DMS79 treated with DMSO at 0.1 percent for 48 hours (cell line): ENCODE measurements at places on chromosomes 1 and 21.
A peak's percentile ranks its signal among the peaks of the same experiment; 100 is the strongest.

DNA sequence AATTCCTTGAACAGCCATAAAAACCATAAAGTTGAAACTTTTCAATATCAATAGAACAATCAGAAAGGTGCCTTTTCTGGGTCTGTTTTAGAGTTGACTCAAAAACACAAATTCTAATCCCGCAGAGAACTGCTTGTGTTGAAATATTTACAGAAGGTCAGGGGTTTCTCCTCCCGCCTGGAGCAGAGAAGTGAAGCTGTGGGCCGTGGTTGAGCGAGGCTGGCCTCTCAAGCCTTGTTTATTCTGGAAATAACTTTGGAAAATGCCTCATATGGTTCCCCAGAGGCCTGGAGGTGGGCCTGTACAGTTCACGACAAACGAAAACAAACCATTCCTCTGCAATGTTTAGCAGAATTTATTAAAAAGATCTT is 90.8 kb upstream of the ERRFI1 start:
- DNase-seq = no peak

- DNase-seq = no peak
Observed at GRCh38 chr21:44486302-44486701, 31.0 kb downstream of the LRRC3 start.

DNA sequence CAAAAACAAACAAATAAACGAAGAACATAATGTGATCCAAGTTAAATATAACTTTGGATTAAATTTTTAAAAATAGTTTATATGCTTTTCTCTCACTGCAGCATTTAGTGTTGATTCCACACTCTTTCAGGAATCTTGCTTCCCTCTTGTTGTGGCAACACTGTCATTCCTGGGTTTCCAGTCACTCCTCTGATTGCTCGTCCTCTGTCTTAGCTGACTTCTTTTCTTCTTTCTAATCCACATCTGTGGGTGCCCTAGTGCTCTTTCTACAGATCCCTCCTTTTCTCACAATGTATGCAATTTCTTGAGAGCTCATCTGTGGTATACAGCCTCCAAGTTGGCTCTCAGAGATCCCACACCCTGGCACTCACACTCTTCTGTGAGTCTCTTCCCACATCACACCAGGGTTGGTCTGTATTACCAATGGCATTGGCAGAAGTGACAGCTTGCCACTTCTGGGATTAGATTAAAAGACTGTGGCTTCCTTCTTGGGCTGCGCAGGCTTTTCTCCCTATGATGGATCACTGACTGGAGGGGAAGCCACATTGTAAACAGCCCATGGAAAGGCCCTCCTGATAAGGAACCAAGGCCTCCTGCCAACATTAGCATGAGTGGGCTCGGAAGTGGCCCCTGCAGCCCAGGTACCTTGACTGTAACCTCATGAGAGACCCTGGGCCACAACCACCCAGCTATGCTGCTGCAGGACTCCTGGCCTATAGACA is 11.5 kb upstream of the MYOC start:
- no peak for DNase-seq

DNA sequence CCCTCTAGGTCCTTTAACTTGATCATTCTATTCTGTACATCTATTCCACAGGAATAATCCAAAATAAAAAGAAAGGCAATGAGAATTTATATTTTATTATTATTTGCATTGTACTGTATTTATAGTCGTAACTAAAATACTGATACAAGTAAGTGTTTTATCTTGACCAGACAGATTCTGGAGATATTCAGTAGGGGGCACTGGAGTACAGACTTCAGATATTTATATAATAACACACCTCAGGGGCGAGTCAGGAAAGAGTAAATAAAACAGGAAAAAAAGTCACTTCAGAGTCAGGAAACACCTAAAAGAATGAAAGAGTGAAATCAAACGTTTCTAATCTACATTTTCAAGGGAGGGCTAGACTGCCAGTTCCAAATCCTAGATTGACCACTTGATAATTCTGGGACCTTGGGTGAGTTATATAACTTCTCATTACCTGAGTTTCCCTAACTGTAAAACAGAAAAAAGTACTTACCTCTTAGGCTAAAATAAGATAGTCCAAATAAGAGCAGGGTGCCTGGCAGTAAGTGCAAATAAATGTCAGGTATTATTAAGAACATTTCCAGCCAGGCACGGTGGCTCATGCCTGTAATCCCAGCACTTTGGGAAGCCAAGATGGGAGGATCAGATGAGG is 31.1 kb upstream of the MTF1 start:
- DNase-seq = peak; percentile 35

DNA sequence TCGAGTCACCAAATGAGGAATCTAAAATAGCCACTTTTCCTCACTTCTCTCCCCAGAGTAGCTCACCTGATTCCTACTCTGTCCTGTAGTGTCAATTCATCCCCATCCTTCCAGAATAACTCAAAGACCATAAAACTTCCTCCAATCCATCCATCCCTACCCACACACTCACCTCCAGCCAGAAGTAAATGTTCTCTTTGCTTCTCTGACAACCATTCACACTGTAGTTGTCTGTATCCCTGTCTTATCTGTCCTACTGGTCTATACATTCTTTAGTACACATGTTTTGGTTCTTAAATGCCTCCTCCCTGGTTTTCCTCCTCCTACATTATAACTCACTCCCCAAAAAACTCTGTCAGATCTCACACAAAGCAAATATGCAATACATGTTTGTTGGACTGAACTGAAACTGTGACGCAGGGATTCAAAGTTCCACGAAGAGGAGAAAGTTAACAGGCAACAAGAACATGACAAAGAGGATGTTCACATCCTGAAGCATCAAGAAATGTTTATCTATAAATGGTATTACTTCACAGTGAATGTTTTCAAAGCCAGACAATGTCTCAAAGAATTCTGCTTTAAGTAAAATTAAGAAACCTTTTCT is 11.0 kb downstream of the TP53BP2 start:
- DNase-seq = no peak

DNA sequence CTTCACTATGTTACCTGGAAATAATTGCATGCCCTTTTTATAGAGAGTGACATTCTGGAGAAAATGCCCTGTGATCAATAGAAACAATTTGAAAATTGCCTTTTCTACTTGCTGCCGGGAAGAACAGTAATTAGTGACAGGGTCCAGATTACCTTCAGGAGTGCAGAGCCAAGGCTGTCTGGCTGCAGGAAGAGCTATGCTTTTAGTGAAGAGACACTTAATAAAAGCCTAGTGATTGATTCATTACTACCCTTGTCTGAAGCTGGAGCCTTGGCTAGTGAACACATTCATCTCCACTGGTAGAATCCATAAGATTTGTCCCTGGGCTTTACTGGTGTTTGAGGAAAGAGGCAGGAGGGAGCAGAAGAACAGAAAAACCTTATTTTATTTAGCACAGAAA is 12.9 kb upstream of the DNASE2B start:
- no peak for DNase-seq

DNA sequence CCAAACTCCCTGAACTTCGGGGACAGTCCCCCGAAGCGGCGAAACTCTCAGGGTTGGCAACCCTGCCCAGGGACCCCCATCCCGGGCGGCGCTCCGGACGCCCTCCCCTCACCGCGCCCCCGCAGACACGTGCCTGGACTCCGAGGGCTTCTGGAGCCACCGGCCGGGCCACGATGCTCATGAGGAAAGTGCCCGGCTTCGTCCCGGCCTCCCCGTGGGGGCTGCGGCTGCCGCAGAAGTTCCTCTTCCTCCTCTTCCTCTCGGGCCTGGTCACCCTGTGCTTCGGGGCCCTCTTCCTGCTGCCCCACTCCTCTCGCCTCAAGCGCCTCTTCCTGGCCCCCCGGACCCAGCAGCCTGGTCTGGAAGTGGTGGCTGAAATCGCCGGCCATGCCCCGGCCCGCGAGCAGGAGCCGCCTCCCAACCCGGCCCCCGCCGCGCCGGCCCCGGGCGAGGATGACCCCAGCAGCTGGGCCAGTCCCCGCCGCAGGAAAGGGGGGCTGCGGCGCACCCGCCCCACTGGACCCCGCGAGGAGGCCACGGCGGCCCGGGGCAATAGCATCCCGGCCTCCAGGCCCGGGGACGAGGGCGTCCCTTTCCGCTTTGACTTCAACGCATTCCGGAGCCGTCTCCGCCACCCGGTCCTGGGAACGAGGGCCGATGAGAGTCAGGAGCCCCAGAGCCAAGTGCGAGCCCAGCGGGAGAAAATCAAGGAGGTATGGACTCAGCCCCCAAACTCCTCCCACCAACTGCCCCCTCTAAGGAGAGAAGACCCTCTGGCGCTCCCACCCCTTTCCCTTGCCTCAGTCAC is 1.2 kb downstream of the MAN1C1 start:
- no peak for DNase-seq

DNA sequence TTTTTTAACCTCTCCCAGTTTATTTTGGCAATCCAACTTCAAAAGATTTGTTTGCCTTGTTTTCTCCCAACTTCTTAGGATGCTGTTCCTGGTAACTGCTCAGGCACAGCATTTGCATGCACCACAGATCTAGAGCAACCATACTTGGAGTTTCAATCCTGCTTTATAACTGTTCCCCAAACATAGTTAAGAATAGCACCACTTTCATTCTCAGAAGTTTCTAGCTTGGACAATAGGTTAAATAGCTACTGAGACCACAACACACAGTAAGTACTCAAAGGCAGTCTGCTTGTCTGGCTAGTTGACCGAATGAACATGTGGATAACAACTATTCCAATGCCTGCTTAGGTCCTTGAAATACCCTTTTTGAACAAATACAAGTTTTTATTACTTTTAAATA is 76.8 kb downstream of the FOXJ3 start:
- no peak for DNase-seq

DNA sequence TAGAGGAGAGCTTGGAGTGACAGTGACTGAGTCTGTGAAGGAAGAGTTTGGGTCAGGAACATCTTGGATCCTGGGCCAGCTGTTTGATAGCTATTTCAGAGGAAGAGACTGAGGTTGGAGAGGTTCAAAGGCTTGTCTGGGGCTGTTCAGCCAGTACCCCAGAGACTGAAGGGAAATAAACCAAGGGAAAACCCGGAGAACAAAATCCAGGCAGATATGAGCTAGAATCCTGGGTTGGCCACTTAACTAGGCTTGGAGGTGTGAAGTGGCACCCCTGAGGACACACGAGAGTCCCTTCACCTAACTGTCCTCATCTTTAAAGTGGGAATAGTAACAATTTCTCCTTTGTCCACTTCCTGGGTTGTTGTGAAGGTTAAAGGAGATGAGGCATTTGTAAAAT is 23.1 kb upstream of the EPB41 start:
- no peak for DNase-seq

- peak; percentile 81 for DNase-seq
Observed at GRCh38 chr1:11339346-11340232, 66.6 kb downstream of the UBIAD1 start.

DNA sequence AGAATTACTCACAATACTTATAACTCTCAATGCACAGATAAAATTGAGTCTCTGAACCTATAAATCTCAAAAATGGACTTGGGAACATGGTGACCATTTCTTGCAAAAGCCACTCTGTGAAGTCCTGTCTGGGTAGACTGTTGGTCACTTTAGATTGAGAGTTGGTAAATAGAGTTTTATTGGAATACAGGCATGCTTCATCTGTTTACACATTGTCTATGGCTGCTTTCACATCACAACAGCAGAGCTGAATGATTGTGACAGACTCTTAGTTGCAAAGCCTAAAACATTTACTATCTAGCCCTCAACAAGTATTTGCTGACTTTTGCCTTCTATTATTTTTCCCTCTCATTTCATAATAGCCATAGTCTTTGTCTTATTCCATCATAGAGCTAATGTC is 24.1 kb upstream of the ASPM start:
- DNase-seq = no peak

DNA sequence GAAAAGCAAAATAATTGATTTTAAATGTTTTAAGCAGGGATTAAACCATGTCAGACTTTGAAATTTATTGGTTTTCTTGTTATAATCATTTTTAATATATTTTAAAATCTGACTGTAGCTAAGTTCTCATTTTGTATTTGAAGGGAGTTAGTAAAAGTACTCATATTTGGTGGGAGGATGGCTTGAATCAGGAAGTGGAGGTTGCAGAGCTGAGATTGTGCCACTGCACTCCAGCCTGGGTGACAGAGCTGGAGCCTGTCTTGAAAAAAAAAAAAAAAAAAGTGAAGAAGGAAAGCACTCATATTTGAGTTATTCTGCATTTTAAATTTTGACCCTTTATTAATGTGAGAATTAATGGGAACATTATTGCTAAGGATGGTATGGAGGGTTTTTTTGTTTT is 106.0 kb downstream of the RABGAP1L start:
- no peak for DNase-seq

DNA sequence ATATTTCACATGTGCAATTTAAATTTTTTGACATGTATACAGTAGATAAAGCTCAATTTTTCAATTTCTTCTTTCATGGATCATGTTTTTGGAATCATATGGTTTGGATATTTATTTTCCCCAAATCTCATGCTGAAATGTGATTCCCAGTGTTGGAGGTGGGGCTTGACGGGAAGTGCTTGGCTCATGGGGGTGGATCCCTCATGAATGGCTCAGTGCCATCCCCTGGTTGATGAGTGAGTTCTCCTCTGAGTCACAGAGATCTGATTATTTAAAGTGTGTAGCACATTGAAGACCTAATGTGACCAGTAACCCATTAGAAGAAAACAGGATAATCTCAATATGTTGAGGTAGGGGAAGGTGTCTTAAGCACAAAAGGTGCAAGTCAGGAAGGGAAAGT is 9.1 kb upstream of the IFI16 start:
- no peak for DNase-seq

DNA sequence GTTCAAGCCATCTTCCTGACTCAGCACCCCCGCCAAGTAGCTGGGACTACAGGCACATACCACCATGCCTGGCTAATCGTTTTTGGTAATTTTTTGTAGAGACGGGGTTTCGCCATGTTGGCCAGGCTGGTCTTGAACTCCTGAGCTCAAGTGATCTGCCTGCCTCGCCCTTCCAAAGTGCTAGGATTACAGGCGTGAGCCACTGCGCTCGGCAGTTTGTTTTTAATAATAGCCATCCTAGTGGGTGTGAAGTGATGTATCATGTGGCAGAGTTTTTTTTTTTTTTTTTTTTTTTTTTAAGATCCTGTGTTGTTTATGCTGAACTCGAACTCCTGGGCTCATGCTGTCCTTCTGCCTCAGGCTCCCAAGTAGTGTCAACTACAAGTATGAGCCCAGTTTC is 51.8 kb downstream of the SPEN start:
- no peak for DNase-seq

DNA sequence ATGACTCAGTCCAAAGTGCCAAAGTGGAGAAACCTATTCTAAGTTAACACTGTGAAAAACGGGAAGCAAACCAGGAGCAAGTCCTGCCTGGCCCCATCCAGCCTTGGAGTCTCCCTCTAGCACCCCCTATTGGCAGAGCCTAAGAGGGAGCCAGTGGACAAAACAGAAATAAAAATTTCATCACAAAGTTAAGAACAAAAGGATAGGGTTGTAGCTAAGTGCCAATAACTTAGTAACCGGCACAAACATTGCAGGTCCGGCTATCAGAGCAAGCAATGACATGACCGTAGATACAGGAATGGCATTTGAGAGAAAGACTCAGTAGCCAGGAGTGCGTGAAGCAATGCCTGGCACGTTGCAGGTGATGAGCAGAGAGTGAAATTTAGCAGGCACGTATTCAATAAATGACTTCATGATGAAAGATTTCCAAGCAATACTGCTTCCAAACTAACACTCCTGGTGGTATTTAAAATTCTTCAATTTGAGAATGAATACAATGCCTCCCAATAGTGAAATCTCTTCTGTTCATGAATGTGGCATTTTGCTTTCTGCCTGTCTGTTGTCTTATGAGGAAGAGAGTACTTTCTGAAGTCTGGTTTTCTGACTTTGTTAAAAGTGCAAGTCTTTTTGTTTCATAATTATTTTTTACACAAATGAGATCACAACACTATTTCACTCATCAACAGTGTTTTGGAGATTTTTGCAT is 391.0 kb downstream of the OMA1 start:
- no peak for DNase-seq

GRCh38 chr1:42551180-42551579 is 88.1 kb downstream of the CCDC30 start:
- no peak for DNase-seq
